ENCODE measurements at places on chromosomes 11 and 22. TPM values are rescaled to one million over a fixed set of nuclear protein-coding genes. Genes with fewer than 3 reads are reported as not detected.
A peak's percentile ranks its signal among the peaks of the same experiment; 100 is the strongest.

GRCh38 chr22:46406349-46406748 lies 70.8 kb downstream of the TRMU start:
- peaks cover 3% of the 10 kb centered on the region for H3K4me1 ChIP-seq
- no peak overlapping the region for H3K4me3 ChIP-seq
- H3K27me3 ChIP-seq: peaks cover 6% of the 10 kb centered on the region
- H3K36me3 ChIP-seq: no peaks in the 10 kb centered on the region
- DNase-seq: no peak
- H3K27ac ChIP-seq: no peak overlapping the region

Gene SDF2L1
- total RNA-seq: 62.1 TPM

DNA sequence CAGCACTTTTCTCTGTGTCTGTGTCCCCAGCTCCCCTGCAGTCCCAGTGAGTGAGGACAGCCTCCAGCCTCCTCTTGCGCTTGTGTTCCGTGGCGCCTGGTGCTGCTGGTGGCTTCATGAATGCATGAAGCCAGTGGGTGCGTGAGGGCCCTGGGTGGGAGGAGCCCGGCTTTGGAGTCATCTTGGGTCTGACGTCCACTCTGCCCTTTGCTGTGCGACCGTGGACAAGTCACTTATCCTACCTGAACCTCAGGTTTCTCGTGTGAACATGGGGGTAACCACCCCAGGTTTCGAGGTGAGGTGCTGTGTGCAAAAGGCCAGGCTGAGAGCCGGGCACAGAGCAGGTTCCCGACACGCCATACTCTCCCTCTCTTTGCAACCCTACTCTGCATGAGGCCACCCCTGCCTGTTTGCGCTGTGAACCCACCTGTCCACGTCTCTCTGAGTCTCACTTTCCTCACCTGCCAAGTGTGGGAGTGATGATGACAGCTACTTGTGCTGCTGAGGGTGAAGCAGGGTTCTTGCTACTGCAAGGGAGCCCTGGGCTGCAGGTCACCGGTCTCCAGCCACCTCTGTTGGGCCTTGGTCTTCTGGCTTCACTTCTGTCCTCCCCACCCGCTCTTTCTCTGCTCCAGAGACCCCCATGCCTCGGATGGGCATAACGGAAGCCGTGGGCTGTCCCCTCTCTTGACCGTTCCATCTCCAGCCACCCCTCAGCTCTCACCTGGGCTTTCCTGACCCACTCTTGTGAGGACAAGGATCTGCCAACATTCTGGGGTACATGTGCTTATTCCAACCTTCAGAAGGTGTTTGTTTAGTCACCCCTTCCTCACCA lies 537.6 kb downstream of the TBC1D22A start:
- no peak overlapping the region for H3K27ac ChIP-seq
- H3K27me3 ChIP-seq: no peaks in the 10 kb centered on the region
- H3K4me1 ChIP-seq: no peaks in the 10 kb centered on the region
- DNase-seq: no peak

- H3K27ac ChIP-seq: peak overlapping the region; percentile 54
- peaks cover 46% of the 10 kb centered on the region for H3K4me1 ChIP-seq
- DNase-seq: no peak
- no peaks in the 10 kb centered on the region for H3K27me3 ChIP-seq
- H3K4me3 ChIP-seq: peak overlapping the region; percentile 79
- H3K36me3 ChIP-seq: peaks cover 6% of the 10 kb centered on the region
Observed at GRCh38 chr11:60844870-60845221, 2.9 kb downstream of the CCDC86 start.

Gene ACO2
- 69.9 TPM for total RNA-seq
